ENCODE measurements at places on chromosomes 4 and X.

DNA sequence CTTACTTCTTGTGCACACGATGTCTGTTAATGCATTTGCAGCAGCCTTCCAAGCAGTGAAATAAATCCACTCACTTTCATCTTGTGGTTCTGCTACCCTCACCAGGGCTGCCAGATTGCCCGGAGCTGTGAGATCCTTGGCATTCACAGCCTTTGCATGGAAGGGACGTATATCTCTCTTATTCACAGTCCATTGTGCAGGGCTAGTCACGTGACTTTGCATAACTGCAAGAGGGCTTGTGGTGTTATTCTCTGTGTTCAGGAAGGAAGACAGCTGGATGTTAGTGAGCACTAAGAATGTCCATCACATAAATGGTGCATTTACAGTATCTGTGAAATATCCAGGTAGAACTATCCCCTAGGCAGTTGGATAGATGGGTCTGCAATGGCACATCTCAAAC is 96.5 kb upstream of the BEND4 start:
- DNase-seq, result no peak

DNA sequence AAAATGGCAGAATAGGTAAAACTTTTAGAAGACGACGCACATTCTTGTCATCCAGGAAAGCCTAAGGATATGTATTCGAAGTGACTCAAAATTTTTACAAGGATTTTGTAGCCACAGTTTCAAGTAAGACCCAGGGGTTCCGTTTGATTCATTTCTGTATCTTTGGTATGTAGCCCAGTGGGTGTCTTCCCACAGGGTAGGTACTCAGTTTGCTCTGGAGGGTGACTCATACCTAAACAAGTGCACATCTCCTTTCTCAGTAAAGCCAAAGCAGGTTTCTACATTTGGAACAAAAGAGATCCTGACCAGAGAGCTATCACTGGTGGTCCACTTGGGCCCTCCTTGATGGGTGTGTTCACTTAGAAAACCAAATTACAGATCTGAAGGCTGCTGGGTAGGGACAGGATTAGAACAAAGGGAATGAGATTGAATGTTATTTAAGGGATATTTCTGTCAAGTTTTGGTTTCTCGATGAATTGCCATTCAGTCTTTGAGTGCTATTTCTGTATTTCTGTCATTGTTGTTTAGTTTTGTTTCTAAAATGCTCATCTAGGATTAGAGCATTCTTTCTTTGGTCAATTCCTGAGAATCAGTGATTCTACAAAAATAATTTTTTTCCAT is 56.1 kb downstream of the PLS3 start:
- DNase-seq, result no peak

DNA sequence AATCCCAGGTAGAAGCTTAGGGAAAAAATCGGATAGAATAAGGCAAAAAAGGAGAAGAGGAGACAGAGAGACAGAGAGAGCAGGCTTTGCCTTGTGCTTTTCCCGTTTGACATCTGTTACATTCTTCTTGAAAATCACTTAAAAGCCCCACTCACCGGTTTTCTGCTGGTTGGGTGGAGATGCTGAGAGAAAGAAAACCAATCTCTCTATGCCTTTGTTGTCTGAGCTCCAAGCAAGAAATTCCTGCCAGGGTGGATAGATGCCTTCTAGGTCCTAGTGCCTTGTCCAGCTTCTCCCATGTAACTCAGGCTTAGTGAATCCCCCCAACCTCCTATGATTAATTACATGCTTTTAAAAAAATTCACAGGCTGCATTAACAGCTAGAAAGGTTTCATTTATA is at the start of gene DCX:
Gene DCX, minus strand, starts transcription at position 210 of the 400 bp plus-strand sequence. CDS start 1,794 bp downstream, outside the sequence.
- no peak for DNase-seq

DNA sequence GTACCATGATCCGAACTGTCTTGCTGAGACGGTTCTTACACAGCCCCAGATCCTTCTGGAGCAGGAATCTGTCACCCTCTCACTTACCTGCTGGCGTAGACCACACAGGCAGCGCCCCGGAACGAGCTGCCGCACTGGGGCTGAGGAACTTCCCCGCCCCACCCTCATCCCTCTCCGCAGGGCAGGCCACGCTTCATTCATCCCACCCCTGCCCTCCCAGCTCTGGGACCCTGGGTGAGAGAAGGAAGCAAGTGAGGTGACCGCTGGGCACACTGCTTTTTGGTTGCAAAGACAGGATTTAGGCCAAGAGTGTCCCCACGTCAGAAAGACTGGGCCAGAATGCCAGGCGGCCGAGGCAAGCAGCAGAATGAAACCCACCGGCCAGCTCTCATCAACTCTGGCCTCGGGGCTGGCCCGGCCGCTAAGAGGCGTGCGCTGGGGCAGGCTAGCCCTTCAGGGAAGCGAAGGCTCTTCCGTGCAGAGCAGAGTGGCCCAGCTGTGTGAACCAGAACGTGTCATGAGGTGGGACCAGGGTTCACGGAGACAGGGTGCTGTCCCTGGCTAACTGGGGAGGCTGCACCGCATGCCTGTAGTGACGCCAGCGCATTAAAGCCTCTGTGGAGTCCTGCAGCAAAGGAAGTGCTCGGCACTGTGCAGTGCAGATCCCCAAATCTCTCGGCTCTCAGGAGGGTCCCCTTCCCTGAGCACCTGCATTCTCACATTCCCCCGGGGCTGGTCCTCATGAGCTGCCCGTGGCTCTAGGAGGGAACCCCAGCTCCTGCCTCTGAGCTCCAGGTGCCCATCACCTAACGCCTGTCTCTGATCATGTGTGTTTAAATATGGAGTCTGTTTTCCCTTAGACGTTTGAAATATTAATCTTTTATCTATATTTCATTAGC is 6.4 kb downstream of the LRPAP1 start:
- no peak for DNase-seq

- no peak for DNase-seq
Measured at GRCh38 chr4:85659610-85660218, 184.8 kb downstream of the ARHGAP24 start.

GRCh38 chr4:2846172-2846571 is 2.5 kb downstream of the ADD1 start:
- DNase-seq, result no peak

DNA sequence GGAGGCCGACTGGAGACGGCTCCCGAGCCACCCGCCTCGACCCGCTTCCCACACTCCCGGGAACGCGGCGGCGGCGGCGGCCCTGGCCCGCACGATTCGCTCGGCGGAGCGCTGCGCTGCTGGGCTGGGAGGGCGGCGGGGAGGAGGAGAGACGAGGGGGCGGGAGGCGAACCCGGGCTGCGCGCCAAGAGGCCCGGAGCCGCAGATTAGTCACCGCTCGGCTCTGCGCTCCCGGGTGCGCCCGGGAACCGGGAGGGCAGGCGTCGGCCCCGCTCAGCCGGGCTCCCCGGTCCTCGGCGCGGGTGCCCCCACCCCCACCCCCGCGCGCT is 11.2 kb upstream of the BCOR start:
- peak; percentile 83 for DNase-seq

DNA sequence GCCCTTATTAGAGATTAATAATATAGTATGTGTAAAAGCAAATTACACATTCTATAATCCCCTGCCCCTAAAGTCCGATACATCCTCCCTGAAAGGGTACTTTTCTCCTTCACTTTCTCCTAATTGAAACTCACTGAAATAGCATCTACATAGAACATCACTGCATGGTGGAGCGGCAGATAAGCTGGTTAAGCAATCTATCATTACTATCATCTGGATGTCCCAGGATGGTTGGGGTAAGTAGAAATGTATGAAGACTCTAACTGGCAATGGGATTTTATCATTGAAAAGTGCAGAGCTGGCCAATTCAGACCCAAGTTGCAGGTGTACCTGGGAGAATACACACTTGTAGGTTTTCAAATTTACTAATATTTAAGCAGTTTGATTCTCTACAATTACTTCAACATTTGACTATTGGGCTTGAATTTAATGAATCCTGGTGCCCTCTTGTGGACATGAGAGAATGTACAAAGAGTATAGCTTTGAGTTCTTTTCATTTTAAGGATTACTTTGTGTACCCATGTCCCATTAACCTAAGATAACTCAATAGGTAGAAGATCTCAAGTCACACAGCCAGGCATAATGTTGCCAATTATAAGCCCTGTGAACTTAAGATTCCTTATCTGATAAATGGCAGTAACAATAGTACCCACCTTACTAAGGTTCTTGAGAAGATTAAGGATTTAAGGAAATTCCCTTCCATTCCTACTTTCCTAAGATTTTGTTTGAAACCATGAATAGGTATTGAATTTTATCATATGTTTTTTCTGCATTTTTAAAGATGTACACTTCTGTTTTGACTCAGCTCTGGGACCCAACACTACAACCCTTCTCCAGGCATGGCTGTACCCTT is 69.8 kb downstream of the SHROOM3 start:
- DNase-seq, result peak; percentile 43
